Activated T-cell treated with anti-CD3 and anti-CD28 coated beads, Interleukin-2, amount 50 U/mL, for 4 hours (primary cell): ENCODE measurements at places on chromosomes 5 and 9. TPM values are rescaled to one million over a fixed set of nuclear protein-coding genes. Genes with fewer than 3 reads are reported as not detected.

- no peak for DNase-seq
Measured at GRCh38 chr9:35948901-35949318, 9.0 kb downstream of the OR2S2 start.

DNA sequence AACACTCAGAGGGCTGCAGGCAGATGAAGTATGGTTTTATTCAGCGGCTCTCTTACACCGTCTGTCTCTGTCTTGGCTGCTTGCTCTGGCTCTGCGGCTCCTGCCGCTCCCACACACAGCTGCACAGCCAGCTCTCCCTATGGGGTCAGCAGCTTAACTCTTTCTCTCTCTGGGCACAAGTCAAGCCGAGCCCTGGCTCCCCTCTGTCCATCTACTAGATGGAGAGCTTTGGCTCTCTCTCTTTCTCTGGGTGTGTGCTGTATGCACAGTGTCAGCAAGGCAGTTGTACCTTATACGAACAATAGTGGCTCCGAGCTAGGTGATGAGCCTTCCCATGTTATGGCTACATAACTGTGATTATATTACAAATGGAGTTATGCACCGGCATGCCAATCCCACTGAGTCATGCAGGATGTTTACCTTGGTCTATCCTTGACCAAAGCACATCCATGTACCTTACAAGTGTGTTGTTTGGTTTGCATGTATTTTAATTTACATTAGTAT is 19.3 kb upstream of the PPP2CA start:
- DNase-seq: no peak

DNA sequence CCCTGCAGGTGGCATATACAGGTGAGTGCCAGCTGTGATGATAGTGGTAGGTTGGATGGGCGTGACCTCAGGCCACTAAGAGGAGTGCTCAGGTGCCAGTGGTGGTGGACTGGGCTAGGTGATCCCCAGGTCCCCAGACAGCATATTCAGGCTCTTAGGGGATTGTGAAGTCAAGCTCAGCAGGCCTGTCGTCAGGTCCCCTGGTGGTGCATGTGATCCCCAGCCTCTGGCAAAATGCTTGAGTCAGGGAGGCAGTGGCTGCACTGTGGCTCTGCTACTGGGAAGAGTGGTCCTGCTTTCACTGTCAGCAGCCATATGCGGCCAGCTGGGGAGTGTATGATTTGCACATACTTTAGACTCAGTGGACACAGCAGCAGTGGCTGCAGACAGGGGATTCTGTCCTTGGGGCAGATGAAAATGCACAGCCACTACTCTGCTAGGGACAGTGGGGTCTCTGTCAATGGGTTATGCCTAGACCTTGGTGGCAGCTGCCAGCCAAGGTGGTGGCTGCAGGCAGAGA is 31.6 kb upstream of the CTSL start:
- DNase-seq: no peak

- DNase-seq: no peak
Measured at GRCh38 chr5:97096191-97096590, 46.2 kb downstream of the LIX1 start.

GRCh38 chr5:75524071-75524470 is 12.4 kb downstream of the POLK start:
- DNase-seq: no peak

- DNase-seq: no peak
Measured at GRCh38 chr9:37379835-37380234, 42.7 kb upstream of the GRHPR start.

DNA sequence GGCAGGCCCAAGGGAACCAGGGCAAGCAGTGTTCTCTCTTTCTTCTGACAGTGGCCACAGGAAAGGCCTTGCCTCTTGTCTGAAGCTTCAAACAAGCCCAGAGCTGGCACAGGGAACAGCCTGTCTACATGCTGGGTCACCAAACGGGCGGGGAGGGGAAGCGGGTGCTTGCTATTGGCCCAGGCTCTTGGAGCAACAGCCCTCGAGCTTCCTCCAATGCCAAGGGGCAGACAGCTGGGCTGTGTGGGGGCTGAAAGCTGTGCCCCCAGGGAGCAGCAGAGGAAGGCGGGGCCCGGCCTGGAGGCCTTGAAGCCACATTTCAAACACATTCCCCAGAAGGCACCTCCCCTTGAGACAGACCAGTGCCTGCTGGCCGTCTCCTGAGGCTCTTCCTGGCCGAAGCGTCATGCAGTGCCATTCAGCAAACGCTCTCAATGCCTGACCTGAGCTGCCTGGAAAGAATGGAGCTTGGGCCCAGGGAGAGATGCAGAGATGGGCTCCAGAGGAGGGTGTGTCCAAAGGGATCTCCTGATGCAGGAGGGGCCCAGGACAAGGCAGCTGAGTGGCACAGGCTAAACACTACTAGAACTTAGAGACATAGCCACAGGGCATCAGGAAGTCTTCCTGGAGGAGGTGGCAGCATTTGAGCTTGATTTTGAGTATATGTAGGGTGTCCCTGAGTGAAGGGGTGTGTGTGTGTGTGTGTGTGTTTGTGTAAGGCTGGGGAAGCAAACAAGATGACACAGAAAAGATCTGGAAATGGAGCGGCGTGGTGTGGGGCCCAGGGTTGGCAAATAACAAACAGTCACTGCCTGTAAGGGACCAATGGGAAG is 2.5 kb downstream of the FIBCD1 start:
- no peak for DNase-seq

DNA sequence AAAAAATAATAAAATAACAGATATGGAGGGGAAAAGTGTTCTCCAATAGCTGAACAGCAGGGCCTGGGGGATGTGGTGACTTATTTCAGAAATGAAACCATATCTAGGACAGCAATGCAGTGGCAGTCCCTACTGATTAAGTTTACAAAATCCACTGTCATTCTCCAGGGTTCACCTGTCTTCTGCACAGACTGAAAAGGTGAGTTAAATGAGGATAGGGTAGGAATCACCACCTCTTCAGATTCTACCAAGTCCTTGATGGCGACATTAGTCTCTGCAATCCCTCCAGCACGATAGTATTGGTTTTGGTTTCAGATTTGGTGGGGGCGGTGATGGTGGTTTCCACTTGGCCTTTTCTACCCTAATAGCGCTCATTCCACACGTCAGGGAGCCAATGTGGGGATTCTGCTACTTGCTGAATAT is 32.3 kb upstream of the NPM1 start:
- DNase-seq: no peak

DNA sequence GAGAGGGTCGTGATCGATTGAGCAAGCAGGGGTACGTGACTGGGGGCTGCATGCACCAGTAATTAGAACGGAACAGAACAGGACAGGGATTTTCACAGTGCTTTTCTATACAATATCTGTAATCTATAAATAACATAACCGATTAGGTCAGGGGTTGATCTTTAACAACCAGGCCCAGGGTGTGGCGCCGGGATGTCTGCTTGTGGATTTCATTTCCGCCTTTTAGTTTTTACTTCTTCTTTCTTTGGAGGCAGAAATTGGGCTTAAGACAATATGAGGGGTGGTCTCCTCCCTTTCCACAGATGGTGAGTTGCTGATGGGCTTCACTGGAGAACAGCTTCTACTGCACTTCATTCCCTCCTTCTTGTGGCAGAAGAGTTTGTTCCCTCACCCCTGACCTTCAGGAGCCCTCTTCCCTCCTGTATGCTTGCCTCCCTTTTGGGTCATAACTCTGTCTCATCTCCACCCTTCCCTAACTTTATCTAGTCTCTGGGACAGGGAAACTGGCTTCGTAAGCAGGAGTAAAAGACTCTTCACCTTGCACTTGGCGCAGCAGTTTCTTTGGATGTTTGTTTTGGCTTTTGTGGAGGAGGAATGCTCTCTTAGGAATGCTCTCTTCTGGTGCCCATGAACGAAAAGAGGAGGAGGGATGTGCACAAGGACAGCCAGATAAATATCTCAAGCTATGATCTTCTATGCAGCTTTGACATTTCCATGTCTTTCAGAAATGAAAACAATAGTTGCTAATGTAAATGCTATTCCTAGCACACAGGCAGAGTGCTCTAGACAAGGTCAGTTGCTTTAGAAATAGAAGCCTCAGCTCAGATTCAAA is 139.8 kb upstream of the RPS23 start:
- DNase-seq: no peak

GRCh38 chr5:127417528-127417927 is 99.9 kb upstream of the PRRC1 start:
- DNase-seq: no peak

The AQP3 gene
- 5.5 TPM for total RNA-seq
